ENCODE measurements at places on chromosomes 1 and 21. TPM values are rescaled to one million over a fixed set of nuclear protein-coding genes. Genes with fewer than 3 reads are reported as not detected.

Gene NHLH1
- total RNA-seq = 2.7 TPM

Gene ARHGEF11
- 49.9 TPM for total RNA-seq

Gene CHI3L1
- 6.3 TPM for total RNA-seq

Gene RGSL1
- total RNA-seq = not detected

Gene KIAA1614
- total RNA-seq = 52.6 TPM

Gene OR2AK2
- not detected for total RNA-seq

Gene SPRR2B
- not detected for total RNA-seq

Measured in camera-type eye (tissue), 1 donor.